ENCODE measurements at places on chromosomes 11 and 22.

- peak; percentile 41 for ATAC-seq
These were observed 9.0 kb upstream of the CCT8L2 start for GRCh38 chr22:16601437-16602223.

DNA sequence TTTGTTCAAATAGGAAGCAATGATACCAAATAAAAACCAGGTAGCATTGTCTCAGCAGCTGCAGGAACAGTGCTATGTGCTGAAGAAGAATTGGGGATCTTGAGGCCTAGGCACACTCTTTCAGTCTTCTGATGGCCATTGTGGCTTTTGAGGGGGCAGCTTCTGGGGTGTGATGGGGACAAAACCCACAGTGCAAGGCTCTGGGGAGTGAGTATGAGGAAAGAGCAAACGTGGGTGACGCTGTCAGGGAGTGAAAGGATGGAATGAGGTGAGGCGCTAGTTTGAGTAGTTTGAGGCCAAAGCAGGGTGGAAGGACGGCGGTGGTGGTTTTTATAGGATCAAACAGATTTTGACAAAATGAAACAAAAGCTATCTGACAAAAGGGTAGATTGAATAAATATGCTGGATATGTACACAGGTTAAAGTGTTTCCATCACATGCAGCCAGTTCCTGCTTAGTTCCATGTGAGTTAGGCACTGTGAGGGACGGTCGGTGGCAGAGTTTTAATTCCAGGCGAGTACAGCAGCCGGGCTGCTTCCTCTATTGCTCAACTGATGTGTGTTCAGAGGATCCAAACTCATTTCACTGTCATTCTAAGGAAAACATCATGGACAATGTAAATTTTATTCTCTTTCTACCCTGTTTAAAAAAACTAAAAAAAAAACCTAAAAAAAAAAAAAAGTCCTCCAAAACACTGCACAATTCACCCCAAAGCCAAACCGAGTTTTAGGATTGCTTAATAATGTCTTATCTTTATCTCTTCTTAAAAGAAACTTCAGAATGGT, 18.9 kb downstream of the ADAMTS15 start:
- no peak for ATAC-seq

DNA sequence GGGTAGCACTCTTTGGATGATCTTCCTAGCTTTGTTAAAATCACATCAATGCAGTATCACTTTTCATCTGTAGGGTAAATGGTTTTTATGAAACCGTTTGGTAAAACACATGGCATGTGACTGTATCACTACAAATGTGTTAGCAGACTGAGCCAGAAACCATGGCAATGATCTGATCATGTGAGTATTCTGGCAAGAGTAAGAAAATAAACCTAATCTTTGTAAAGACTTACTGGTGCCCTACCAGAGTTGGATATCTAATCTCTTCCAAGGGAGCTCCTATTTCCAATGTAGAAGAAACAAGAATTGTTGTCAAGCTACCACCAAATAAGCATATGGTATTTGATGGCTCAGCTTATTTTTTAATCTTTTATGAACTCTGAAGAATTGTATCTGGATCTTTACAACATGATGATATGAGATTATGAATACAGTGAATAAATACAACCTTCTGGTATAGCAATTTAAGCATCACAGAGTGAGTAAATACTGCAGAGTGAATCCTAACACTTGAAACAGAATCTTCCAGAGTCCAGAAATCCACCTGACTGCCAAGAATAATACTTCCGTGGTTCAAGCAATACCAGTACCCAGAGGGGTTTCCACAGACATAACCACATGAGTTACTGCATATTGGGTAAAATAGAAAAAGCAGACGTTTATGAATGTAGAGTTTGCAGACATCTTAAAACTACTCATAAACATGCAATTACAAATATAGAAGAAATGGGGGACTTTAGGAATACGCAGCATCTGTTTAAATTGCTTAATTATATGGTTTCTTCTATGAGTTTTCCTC, 238.8 kb downstream of the TTC28 start:
- no peak for ATAC-seq

GRCh38 chr11:95499516-95500135, 268.6 kb upstream of the SESN3 start:
- ATAC-seq, result no peak

- no peak for ATAC-seq
These were observed 626.3 kb downstream of the TBC1D22A start for GRCh38 chr22:47388778-47389177.

GRCh38 chr11:370070-370941, 1.0 kb downstream of the B4GALNT4 start:
- no peak for ATAC-seq

DNA sequence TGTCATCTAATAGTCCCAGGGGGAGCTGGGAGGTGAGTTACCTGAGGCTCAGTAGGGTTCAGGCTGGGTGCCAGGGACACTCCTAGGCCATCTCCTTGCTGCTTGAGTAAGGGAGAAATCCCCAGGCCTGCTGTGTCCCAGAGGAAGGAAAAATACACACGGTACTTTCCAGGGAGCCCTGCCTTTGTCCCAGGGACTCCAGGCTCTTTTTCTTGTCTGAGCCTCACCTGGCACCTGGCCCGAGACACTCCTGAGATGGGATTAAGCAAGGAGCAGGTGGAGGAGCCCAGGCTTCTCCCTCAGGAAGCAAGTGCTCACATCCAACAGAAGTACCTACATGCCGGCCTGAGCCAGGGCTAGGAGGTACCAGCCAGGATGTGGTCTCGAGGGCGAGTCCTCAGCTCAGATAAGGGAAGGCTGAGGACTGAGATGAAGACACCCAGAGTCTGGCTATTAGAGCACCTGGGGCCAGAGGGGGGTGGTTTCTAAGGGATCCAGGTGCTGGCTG, 899 bp upstream of the KLHDC7B start:
- ATAC-seq, result no peak

DNA sequence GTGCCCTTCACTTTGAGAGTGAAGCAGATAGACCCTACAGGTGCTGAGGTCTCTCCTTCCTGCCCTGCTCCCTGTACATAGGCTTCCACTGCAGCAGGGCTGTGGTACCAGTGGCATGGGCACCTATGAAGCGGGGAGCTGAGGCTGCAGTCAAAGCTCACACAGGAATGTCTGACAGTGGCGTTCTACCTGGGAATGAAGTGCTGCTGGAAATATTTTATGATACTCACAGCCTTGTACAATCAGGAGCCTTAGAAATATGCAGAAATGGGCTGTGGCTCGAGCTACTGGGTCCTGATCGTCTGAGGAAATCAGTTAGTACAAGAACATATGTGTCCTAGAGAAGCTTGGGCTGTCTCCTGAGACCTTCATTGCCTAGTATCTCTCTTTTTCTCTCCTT, 24.8 kb downstream of the MRPL16 start:
- no peak for ATAC-seq

- ATAC-seq, result no peak
These were observed 78.6 kb upstream of the RTL6 start for GRCh38 chr22:44576311-44577260.

GRCh38 chr22:42473484-42474193, 41.4 kb upstream of the NFAM1 start:
- ATAC-seq, result no peak

GRCh38 chr11:132865623-132866022, 666.7 kb downstream of the OPCML start:
- ATAC-seq, result no peak

DNA sequence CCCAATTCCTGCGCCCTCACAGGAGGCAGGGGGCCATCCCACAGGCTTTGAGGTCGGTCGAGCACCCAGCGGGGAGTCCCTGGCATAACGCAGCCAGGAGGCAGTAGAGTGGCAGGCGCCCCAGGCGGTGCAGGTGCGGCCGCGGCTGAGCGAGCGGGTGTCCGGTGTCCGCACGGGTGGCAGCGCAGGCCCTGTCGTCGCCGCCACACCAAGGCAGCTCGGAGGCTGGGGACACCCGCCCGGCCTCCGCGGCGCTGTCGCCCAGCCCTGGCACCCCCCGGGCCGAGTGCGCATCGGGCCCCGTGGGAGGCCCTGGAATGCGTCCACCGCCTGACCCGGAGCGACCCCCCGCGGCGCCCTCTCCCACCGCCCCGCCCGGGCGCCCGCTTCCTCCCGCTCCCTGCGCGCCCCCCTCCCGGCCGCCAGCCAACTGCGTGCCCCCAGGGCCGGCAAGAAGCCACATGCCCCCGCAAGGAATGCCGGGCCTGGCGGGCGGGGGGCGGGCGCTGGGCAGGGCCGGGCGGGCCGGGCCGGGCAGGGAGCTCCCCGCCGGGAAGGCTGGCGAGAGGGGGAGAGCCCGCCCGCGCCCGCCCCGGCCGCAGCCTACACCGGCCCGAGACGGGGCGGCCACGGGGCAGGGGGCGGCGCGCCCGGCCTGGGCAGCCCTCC, 33.9 kb downstream of the PRDM11 start:
- ATAC-seq, result peak; percentile 33

DNA sequence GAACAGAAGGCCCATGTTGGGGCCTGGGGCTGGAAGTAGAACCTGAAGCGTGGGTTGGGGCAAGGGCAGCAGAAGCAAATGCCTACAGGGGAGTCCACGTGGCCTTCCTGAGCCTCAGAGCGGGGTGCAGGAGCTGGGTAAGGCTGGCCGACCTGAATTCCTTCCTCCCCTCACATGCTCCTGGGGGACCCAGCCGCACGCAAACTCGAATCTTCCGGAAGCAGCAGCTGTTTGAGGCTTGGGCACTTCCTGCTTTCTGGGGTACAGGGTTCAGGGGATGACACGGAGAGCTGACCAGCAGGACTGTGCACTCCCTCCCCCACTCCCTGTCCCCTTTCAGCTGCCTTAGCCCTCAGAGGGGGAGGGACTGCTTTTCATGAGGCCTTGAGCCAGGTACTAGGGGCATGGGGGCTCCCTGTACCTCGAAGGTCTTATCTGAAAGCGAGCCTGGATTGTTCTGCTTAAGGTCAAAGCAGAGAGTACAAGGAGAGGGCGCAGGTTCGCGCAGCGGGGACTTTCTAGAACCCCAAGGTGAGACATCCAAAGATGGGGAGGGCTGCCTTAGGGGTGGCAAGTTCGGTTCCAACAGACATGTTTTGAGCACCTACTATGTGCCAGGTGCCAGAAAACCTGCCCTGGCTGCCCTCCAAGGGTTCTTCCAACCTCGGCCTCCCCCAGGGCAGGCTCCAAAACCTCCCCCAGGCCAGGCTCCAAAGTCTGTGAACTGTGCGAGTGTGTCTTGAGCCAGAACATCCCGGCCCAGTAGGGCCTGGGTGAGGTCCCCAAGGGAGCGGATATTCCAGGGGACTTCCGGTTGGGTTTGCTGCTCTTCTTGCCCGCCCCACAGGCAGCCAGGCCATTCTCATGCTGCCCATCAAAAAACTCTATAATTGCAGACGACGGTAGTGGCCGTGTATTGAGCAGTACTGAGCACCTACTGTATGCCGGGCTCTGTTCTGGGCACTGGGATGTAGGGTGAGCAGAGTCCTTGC, 1.7 kb downstream of the NCF4 start:
- ATAC-seq, result no peak

DNA sequence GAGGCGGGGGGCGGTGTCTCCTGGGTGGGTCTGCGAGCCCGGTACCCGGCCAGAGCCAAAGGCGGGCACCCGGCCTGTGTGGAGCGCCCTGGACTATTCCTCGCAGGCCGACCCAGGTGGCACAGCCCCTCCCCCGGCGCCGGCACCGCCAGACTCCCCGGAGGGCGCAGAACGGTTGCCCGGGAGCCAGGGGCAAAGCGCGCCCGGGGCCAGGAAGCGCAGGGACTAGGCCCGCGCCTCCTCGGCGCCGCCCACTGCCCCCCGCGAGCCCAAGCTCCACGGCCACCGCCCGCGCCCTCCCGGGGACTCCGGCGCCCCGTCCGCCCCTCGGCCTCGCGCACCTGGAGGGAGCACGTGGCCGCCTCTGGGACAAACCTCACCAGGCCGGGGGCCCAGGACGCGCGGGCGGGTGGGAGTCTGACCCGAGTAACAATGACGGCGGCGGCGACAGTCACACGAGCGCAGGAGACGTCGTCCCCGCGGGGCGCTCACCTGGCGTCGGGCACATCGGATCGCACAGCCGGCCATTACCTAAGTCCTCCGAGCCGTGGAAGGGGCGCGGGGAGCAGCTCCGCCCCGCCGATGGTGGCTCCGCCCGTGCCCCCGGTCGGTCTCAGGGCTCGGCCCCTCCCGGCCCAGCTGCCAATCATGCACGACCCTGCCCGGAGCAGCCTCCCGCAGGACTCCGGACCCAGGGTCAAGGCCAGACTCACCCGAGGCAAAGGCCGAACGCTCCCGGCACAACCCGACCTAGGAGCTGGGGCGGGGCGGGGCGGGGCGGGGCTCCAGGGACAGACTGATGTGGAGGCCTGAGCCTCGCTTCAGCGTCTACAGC, 7.4 kb downstream of the PLXNB2 start:
- no peak for ATAC-seq

- no peak for ATAC-seq
These were observed 123.2 kb downstream of the KCNQ1OT1 start for GRCh38 chr11:2576549-2576948.

DNA sequence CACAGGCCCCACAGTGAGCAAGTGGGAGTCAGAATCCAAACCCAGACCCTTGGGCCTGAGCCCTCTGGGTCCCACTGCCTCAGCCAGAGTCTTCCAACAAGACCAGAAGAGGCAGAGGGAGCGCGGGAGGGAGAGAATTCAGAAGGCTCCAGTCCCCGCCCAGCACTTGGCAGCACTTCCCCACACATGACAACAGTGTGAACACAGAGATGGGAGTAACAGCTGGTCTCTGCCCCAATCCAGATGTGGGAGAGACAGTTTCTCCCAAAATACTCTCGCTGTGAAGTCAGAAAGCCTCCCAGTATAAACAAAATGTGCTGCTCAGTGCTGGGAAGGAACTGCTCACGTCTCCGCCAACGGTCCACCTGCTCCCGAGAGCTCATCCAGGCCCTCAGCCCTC, 219.9 kb downstream of the MN1 start:
- ATAC-seq, result no peak

GRCh38 chr11:124868331-124869274, 3.4 kb downstream of the ROBO3 start:
- no peak for ATAC-seq

DNA sequence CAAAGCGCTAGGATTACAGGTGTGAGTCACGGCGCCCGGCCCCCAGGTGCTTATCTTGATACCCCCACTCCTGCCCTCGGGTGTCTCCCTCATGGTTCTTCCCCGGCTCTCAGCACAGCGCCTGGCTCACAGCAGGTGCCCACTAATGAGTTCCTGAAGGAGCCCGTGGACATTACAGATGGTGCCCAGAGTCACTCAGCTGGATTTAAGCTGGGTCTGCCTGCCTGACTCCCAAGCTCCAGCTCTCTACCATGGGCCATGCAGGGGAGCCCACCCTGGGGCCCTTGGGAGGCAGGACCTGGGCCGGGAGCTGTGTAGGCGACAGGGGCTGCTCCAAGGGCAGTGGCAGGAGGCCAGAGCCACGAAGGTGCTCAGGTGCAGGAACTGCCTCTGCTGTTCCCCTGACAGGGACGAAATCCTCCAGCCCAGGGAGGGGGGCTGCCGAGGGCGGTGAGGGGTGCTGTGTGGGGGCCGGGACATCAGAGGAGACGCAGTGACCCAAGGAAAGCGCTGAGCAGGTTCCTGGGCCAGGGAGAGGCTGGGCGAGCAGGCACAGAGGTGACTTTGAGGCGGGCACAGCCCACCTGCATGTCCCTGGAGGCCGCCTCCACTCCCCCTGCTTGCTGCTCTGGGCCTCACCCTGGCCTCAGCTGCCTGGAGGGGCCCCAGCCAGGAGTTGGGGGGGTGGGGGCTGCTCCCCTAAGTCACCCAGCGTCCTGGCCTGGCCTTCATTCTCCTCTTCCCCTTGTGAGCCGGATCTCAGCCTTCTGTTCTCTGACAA, 14.6 kb upstream of the FLRT1 start:
- no peak for ATAC-seq

Measured in activated CD4-positive, CD25-positive, alpha-beta regulatory T cell treated with anti-CD3 and anti-CD28 coated beads, Interleukin-2, amount 50 U/mL, for 24 hours (primary cell).